Inflammatory macrophage treated with lipopolysaccharide for 1 hour (primary cell): ENCODE measurements at places on chromosomes 12 and 14.

- no peak for DNase-seq
Observed at GRCh38 chr14:49483268-49483667, 102.9 kb downstream of the RPS29 start.

- DNase-seq, result no peak
Observed at GRCh38 chr12:125187780-125188741, 122.8 kb downstream of the AACS start.

DNA sequence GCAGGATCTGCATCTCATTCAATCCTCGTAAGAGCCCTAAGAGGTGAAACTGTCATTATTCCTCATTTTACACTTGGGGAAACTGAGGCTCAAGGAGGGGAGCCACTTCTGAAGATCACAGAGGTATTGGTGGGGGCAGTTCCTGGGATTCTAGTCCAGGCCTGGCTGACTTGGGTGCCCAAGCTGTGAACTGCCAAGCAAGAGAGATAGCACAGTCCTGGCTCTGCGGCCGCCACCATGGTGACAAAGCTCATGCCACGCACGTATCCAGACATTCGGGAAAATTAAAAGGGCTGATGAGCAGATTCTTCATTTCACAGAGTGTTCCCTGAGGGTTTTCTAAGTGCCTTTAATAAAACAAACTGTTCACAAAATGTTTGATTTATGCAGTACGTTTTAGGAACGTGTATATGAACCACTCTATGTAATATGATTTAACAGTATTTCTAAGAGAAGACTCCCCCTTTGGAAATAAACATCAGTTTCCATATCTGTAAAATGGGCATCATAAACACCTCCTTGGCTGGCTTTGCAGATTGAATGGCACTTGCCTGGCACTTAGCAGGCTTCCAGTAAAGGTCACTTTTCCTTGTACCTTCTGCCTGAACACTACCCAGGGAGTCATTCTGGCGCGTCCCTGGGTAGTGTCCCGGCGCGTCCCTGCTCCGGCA lies 84.6 kb downstream of the ACACB start:
- DNase-seq, result no peak

- no peak for DNase-seq
Observed at GRCh38 chr12:5059358-5059757, 15.7 kb downstream of the KCNA5 start.

- no peak for DNase-seq
Observed at GRCh38 chr12:100105661-100106060, 37.0 kb downstream of the BLTP3B start.

DNA sequence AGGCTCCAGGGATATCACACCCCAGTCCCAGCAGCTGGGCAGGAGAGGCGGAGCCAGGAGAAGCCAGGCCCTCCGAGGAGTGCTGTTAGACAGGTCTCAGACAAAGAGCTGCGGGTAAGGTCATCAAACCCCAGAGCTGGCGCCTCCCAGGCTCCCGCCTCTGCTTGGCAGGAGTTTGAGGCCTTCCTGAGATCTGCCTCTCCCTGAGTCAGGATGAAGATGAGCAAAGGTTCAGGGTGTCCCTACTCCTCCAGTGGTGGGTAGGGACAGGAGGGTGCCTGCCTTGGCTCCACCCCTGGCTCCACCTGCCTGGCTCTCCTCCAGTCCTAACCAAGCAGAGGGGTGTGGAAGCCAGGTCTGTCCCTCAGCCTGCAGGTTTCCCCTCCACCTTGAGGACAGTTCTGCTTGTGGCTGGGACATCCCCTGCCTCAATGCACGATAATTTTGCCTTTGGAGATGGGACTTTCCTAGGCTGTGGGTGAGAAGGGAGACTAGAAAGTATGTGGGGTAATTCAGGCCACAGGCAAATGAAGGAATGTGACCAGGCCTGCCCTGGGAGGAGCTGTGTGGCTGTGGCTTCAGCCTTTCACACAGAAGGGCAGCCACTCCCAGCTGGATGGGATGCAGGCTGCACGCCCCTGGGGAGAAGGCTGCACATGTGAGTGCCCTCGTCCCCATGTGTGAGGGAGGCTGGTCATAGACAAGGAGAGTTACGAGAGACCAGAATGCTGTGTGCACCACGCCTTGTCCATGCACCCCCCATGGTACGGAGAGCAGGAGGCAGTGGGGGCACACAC lies 2.2 kb downstream of the PLEKHG6 start:
- peak; percentile 69 for DNase-seq

DNA sequence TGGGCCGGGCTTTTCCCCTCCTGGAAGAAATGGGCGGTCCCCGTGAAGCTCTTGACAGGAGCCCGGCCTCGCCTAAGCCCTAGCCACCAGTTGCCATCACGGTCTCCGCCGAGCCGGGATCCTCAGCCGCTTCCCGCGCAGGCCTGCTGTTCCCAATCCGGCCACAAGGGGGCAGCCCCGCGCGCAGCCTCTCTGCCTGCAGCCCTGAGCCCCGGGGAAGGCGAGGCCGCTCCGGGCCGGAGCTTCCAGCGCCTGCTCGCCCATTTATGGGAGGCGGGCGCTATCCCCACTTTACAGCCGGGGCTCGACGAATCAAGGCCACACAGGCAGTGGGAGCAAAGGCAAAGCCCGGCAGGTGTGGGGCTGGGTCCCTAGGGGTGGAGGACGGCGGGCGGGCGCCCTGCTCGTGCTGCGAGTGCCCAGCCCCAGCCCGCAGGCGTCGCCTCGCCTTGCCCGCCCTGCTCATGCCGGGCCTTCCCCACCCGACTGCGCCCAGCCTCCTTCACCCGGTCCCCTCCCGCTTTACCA lies 61.5 kb downstream of the LGMN start:
- DNase-seq, result no peak

DNA sequence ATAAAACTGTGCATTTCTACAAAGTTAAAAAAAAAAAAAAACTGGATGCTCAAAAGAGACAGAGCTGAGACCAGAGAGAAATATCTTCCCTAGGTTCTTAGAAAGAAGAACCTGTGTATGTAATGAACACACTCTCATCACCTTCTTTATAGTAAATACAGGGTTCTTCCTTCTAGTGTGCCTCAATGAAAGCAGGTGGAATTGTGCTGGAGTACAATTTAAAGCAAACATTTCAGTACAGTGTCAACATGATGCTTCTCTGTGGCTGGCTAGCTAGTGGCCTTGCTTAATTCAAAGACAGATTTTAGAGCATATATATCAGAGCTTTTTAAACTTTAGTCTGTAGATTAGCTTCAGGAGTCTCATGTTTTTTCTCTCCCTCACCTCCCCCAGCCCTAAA lies 249.8 kb upstream of the ARHGAP5 start:
- no peak for DNase-seq

- DNase-seq, result no peak
Observed at GRCh38 chr12:114194956-114195355, 211.0 kb downstream of the TBX5 start.

- DNase-seq, result no peak
Observed at GRCh38 chr14:95232894-95233584, 75.7 kb upstream of the DICER1 start.

GRCh38 chr14:39423793-39424192 lies 8.4 kb downstream of the FBXO33 start:
- no peak for DNase-seq

- no peak for DNase-seq
Observed at GRCh38 chr14:99647411-99647810, 2.5 kb downstream of the HHIPL1 start.

- no peak for DNase-seq
Observed at GRCh38 chr12:118190266-118190665, 54.3 kb downstream of the PEBP1 start.

- no peak for DNase-seq
Observed at GRCh38 chr14:102891556-102891955, 30.9 kb upstream of the AMN start.

DNA sequence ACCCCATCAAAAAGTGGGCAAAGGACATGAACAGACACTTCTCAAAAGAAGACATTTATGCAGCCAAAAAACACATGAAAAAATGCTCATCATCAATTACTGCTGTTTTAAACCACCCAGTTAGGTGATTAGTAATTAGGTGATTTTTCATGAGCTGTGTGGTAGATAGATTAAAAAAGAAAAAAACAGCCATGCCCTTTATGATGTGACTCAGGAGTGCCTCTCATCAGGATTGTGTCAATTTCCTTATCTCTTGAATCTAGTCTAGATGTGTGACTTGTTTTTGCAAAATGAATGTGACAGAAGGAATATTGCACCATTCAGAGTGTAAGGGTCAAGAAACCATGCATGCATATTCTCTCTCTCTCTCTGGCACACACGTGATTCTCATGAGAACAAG lies 5.7 kb downstream of the OR10A7 start:
- DNase-seq, result no peak

GRCh38 chr12:58079806-58080205 lies 138.4 kb downstream of the ATP23 start:
- DNase-seq, result no peak

DNA sequence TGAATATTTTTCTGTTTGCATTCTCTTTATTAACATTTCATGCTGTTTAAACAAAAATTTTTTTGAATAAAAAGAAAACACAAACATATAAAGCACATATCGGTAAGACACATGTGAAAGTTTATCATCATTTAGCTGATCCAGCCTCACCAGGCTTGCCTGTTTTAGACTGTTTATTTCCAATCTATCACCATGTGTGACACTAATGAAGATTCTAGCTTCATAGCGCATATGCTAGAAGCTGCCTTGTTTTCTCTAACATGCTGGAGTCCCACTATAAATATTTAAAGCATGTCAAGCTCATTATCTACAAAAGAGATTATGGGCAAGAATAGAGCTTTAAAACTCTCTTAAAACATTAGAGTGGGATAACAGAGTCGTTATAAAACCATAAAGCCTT lies 25.4 kb upstream of the ADAMTS20 start:
- no peak for DNase-seq

DNA sequence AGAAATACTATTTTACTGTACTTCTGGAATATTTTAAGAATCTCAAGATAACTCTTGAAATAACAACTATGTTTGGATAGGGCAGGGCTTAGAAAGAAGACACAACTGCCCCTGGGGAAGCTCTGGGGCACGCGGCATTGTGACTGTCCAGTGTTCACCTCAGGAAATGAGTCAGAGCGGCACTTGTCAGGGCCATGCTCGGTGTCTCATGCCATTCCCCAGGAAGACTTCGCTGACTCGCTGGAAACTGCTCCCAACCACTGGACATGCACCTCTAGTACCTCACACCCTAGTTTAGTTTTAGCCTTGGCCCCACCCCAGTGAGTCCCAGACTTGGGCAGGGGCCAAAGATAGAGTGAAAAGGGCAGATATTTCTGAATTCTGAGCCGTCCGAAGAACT lies 192.0 kb downstream of the TTC7B start:
- DNase-seq, result peak; percentile 67

DNA sequence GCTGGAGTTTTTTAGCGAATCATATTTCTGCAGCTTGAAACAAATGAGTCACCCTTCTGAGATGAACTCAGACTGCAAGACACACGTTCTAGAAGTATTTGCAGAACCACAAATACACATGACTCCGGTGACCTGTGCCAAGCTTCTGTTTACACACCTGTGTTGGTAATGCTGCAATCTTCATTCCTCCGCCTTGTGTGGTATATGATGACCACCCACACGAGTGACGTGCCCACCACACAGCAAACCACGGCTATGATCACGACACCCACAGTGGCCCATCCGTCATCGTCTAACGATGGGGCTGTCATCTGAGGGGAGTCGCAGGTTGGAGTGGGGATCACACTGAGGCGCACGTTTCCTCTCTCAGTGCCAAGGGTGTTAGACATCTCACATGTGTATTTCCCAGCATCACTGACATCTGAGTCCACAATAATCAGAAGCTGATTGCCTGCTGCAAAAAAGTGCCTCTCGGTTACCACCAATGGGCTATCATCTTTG lies 43.0 kb downstream of the LRIG3 start:
- DNase-seq, result no peak

DNA sequence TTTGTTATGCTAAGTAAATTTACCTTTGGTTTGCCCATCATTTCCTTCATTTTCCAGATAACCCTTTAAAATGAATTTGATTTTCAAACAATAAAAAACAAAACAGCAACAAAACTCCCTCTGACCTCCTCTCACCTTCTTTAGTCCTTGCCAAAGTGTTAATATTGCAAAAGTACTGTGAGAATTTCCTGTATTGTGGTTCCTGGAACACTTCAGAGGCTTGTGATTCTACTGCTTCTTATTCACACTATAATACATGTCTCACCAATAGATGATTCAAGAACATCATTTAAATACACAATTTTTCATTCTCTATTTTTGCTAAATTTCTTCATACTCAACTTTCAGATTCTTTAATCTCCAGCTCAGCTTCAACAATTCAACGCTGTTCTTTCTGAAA lies at the start of gene KLRD1:
Gene KLRD1 (plus strand): TSS at position 241 of the 400 bp plus-strand sequence. CDS start 208 bp downstream, outside the sequence.
- DNase-seq, result no peak

DNA sequence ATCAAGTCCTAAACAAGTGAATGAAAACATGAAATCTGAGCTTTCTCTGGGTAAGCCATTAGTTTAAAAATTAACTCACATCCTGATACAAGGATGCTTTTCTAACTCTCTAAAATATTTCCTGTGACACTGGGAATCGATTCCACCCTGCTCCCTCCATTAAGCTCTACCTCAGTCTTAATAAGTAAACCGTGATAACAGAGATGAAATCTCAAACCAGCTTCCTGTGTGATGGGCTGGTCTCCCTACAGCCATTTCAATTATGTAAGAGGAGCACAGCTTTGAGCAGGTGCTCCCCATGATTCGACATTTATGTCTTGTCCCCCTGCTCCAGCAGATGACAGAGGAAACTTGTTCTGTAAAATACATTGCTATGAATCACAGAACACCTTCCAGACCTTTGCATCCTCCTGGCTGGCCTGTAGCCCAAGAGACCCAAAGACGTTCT lies 59.0 kb downstream of the GAS2L3 start:
- DNase-seq, result no peak

GRCh38 chr12:33944703-33945437 lies 77.4 kb upstream of the ALG10 start:
- DNase-seq, result no peak

- DNase-seq, result no peak
Observed at GRCh38 chr12:114406316-114406983, 506 bp upstream of the TBX5 start.

GRCh38 chr14:43483415-43483814 lies 1023.7 kb downstream of the FSCB start:
- no peak for DNase-seq

DNA sequence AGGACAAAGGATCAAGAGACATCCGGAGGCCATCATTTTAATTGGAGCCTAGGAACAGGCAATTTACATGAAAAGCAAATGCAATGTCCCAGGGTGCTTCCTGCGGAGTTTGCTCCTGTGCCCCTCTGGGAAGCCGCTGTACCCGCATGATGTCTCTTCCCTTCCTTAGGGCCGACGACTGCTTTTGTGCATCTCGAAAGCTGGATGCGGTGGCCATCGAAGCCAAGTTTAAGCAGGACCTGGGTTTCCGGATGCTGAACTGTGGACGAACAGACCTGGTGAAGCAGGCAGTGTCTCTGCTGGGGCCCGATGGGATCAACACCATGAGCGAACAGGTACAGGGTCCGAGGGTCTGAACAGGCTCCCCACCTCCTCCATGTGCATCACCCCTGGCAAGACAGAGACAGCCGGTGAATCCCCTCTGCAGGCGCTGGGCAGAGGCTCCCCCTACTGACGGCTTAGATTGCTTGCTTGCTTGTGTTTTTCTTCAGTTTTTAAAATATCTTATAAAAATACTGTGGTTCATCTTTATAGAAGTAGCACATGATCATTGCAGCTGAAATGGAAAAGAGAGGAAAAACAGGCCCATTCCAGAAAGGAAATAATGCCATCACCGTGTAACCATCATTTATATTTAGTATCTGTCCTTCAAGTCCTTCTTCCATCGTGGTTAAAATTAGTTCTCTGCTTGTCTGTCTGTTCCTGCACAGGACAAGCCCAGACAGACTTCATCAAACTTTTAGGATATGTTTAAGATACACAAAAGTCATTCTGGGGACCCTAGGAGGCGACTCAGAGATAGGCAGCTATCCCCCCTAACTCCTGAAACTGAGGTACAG lies 75.4 kb upstream of the PWP1 start:
- DNase-seq, result peak; percentile 18
